ENCODE measurements at places on chromosomes 7 and 10.

DNA sequence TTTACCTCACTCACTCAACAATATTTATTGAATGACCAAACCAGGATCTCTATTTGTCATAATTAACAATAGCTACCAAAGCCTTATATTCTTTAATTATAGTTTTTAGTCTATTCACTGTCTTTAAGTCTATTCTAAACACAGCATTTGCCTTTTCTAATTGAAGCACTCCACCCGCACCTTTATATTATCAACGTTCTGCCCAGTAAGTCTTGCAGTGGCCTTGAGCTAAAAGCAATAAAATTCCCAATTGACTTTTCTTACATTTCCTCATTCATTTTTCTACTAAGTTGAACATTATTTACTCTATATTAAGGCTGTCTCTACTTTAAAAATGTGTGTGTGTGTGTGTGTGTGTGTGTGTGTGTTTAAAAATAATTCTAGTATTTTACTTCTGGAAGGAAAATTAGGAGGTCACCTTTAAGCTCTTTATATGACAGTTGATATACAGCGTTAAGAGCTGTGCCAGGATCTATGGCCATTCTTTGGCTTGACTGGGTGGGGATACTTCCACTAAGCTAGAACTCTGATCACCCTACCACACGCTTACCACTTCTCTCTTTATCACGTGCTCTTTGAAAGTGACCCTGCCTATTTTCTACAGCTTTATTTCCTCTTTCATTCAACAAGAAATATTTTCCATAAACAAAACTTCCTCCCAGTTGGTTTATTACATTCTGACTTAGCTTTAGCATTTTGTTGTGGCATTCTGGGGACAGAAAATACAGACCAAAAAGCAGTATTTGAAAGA lies 8.8 kb downstream of the PAPSS2 start:
- no peak for DNase-seq

- peak; percentile 86 for DNase-seq
These were observed 14.0 kb upstream of the ENTPD1 start for GRCh38 chr10:95741807-95742467.

- no peak for DNase-seq
These were observed 38.0 kb upstream of the PCBD1 start for GRCh38 chr10:70926226-70927000.

GRCh38 chr7:44569959-44570358 lies 3.7 kb downstream of the DDX56 start:
- no peak for DNase-seq

- DNase-seq = no peak
These were observed 644 bp upstream of the ABI1 start for GRCh38 chr10:26861205-26861998.

DNA sequence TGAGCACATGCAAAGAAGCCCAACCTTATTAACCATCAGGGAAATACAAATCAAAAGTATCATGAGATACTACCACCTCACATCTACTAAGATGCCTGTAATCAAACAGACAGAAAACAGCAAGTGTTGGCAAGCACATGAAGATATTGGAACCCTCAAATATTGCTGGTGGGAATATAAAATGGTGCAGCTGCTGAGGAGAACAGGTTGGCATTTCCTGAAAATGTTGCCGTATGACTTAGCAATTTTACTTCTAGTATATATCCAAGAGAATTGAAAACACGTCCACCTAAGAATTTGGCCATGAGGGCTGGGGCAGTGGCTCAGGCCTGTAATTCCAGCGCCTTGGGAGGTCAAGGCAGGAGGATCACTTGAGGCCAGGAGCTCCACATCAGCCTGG lies 39.4 kb upstream of the TNRC18 start:
- DNase-seq = no peak

DNA sequence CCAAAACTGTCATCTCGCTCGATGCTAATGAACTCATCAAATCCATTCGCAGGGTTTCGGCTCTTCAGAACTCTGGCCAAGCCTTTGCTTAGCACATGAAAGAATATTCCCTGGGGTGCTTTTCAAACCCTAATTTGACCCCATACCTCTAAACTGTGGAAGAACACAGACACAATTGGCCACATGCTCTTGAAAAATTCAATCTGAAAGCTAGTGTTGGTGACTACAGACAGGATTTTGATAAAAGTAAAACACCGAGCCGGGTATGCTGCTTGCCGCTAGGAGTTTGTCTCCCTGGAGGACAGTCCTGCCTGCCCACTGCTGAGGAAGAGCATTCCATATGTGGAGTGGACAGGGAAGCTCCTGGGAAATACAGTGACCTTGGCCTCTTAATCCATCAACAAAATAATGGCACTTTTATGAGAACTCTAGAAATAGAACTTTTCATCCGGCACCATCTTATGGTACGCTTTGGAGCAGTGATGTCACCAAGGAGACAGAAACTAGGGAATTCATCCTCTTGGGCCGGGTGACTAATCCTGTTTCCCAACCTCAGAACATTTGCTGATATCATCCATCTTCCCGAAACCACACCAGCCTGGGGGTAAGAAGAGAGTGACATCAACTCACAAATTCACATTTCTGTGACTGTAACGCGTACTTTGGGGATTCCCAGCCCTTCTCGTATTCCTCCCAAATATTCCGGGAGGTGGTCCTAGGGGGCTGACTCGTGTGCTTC lies 34.2 kb downstream of the MTURN start:
- no peak for DNase-seq

- DNase-seq = no peak
These were observed 6.8 kb upstream of the MSRB2 start for GRCh38 chr10:23088609-23089008.

DNA sequence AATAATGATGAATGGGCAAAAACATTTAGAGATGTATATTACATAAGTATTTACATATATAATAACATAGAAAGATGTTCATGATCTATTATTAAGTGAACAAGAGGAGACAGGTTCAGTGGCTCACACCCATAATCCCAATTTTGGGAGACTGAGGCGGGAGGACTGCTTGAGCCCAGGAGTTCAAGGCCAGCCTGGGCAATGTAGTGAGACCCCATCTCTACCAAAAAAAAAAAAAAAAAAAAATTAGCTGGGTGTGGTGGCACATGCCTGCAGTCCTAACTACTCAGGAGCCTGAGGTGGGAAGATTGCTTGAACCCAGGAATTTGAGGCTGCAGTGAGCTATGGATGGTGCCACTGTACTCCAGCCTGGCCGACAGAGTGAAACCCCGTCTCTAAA lies 12.4 kb downstream of the ARL3 start:
- DNase-seq = no peak

DNA sequence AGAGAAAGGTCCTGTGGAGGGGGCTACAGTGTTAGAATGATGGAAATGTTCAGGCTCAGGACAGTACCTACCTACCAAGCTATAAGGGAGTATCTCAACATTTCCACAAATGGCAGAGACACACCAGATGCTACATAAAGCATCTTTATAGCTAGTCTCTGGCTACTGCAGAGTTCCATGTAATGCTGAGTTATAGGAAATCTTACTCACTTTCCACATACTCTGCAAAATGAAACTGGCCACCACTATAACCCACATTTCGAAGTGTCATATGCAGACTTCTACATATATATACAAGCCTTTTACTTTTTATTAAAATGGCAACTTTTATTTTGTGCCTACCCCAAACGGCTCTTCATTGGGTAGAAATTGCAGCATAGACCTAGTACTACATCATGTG lies 85.5 kb downstream of the FAS start:
- no peak for DNase-seq

GRCh38 chr10:28946479-28946878 lies 269.2 kb downstream of the BAMBI start:
- no peak for DNase-seq

DNA sequence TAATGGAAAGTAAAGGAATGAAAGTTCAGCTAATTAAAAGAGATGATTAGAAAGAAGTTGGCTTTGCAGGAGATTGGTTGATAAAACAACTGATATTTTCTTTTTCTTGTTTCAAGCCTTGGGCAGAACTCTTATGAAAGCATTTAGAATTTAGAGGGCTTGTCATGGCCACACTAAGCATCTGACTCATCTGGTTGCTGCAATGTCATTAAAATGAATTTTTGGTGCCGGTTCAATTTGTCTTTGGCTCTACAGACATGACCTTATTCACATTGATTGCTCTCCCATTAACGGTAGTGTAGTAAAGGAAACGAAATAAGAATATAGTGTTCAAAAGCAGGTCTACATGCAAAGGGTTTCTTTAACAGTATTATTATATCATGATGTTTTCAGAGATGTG lies 1012.4 kb upstream of the C7orf33 start:
- no peak for DNase-seq

- no peak for DNase-seq
These were observed 19.1 kb upstream of the MTPAP start for GRCh38 chr10:30368065-30368718.

DNA sequence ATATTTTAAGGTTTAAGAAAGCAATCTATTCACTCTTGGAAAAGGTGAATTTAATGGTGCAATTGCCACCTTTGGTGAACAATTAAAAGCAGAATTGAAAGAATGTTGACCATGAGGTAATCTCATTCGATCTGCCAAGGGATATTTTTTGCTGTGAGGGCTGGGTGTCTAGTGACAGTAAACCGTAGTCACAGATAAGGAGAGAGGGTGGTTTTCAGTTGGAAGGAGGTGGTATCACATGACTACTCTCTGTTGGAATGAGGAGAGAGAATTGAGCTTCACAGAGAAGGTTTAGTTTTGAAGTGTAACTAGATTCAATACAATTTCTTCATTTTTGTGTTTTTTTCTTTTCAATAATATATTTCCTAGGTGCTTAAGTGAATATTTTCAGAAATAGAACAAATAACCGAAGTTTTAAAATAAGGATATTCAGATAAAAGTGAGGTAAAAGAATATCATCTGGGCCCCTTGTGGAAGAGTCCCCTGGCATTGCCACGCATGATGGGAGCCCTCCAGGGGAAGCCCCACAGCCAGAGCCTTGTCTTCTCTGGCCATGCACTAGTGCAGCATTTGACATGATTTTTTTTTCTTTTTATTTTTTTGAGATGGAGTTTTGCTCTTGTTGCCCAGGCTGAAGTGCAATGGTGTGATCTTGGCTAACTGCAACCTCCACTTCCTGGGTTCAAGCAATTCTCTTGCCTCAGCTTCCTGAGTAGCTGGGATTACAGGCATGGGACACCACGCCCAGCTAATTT lies 73.4 kb downstream of the GPR141 start:
- DNase-seq = peak; percentile 60

DNA sequence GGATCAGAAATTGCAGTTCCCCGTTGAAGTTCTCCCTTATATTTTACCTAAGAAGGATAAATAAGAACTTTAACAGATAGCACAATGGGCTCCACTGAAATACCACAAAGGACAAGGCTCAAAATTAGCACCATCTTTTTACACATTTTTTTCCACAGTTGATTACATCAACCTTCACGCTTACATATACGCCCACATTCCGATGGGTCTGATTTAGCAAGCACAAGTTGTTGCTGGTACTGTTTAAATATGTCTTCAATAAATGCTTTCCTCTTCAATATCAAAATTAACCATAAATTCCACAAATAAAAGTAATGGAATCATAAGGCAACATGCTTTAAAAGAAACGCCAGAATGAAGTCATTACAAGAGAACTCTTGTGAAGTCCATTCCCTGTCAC lies 79.5 kb downstream of the NEBL start:
- no peak for DNase-seq

GRCh38 chr10:1715821-1716220 lies 21.5 kb downstream of the ADARB2 start:
- DNase-seq = no peak

DNA sequence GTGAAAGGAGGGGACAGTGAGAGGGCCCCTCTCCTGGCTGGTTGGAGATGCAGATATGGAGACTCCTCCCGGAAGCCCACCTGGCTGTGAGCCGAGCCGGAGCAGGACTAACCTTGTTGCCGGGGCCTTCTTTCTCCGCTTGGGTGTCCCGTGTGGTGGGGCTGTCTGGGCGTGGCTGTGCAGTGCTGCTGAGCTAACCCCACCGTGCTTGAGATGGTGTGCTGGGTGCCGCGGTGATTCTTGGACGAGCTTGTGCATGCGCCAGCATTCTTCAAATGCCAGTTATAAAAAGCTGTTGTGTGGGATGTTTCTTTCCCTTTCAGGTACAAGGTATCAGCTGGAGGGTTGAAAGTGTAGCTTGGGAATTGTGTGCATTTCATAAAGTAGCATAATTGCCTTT lies 48.8 kb downstream of the DAGLB start:
- DNase-seq = peak; percentile 37

DNA sequence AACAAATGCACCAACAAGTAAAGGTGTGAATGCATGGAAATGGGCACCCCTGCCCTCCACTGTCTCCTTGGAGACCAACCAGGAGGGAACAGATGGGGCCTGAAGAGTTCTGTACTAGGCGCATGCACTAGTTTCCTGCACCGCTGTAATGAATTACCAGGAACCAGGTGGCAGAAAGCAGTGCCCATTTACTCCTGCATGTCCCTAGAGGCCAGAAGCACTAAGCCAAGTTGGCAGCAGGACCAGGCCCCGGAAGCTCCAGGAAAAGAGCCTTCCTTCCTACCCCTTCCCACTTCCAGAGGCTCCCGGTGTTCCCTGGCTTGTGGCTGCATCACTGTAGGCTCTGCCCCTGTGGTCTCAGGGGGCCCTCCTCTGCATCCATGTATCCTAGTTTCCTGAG lies 237.5 kb upstream of the PPP2R2D start:
- DNase-seq = no peak

DNA sequence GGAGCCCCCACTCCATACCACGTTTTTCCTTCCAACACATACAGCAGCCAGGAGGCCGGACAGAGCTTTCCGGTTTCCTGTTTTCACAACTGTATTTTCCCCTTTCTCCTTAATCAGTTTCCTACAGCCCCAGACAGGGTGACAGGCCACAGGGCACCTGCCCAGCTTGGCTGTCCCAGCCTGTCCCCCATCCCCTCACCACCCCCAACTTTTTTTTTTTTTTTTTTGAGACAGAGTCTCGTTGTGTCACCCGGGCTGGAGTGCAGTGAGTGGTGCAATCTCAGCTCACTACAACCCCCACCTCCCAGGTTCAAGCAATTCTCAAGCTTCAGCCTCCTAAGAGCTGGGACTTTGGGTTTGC lies 10.3 kb upstream of the HSPB1 start:
- no peak for DNase-seq

- DNase-seq = no peak
These were observed 142.7 kb downstream of the ADARB2 start for GRCh38 chr10:1594372-1595241.

- peak; percentile 26 for DNase-seq
These were observed 89.2 kb downstream of the ADCY1 start for GRCh38 chr7:45663167-45663921.

DNA sequence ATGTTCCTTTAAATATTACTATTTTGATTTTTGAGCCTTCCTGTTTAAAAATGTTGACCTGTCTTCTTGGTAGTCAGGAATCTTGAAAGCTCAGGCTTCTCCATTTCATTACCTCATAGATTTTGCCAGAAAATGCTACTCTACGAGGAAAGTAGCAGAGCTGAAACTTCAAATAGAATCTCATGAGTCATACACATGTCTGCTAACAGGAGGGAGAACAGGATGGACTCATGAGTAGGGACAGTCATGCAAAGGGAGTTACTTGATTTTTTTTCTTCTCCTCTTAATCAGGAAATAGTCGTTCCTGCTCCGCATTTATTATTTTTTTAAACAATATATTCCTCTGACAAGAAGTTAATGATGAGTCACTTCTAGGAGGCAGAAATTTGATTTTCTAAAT lies 37.0 kb upstream of the MINDY3 start:
- no peak for DNase-seq
